ENCODE measurements at places on chromosomes 7 and 10. TPM values are rescaled to one million over a fixed set of nuclear protein-coding genes. Genes with fewer than 3 reads are reported as not detected.

DNA sequence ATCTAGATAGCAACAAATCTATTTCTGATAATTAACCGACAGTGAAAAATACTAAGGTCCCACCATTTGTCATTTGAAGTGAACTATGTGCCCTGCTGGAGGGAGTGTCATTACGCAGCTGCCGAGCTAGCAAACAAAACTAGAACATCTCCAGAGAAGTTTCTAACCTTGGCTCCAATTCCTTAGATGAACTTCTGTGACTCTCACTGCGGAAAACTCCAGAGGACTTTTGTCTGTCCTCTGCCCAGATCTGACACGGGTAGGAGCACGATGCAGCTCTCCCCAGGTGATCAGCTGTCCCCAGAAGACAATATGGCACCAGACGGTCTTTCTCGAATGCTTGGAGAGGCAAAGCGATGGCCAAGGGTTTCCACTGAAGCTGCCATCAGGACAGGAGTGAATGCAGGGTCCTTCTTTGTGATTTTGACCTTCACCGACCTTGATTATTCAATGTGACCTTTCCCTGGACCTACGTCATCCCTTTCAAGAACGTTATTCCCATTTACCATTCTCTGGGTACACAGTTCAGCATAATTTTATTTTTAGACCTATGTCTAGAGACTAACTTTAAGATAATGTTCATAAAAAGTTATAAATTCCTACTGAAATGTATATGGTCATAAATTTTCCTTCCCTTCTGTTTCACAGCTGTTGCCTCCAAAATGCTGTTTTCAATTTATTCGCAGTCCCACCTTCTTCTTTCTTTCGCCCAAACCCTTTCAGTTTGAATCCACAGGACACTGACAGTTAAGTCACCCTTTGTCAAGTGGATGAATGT is 116.7 kb upstream of the C7orf33 start:
- DNase-seq = no peak

- no peak for DNase-seq
Measured at GRCh38 chr7:47973739-47974138, 5.7 kb downstream of the HUS1 start.

DNA sequence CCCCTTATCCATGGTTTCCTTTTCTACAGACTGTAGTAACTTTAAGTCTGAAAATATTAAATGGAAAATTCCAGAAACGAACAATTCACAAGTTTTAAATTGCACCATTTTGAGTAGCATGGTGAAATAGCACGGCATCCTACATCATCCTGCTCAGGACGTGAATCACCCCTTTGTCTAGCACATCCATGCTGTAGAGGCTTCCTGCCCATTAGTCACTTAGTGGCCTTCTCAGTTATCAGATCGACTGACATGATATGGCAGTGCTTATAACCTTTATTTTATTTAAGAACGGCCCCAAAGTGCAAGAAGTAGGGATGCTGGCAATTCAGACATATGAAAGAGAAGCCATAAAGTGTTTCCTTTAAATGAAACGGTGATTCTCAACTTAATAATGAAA is 82.7 kb downstream of the CPXM2 start:
- no peak for DNase-seq

DNA sequence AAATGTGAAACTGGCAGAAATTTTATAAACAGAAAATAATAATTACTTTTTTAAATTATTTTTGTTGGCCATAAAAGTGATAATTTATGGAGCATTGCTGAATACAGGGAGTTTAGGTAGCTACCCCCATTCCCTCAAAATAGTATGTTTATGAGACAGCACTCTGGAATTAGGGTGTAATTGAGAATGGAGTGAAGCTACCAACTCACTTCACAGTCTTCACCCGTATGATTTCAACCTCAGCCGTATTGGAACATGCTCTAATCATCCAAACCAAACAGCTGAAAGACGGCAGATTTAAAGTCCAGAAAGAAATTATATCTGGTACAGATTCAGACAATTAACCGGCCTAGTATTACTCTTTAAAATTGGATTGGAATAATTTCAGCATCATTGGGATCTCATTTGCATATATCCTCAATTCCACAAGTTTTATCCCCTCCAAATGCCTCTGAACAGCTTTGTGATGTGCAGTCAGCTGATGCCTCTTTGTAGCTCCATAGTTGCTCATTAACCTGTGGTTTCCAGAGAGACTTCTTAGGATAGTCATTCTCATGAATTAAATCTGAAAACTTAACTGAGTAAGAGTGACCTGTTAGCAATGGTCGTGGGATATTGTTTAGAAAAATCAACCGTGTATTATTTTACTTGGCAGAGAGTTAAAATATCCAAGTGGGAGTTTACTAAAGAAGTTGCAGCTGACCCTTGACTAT is 59.1 kb upstream of the GJD4 start:
- no peak for DNase-seq

GRCh38 chr10:126663328-126663727 is 7.2 kb downstream of the C10orf90 start:
- no peak for DNase-seq

DNA sequence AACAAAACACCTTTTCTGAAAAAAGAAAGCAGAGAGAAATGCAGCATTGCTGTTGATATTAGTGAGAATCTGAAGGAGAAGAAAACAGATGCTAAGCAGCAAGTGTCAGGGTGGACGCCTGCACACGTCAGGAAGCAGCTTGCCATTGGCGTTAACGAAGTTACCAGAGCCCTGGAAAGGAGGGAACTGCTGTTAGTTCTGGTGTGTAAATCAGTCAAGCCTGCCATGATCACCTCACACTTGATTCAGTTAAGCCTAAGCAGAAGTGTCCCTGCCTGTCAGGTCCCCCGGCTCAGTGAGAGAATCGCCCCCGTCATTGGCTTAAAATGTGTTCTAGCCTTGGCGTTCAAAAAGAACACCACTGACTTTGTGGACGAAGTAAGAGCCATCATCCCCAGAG is 6.4 kb downstream of the RPP38 start:
- no peak for DNase-seq

DNA sequence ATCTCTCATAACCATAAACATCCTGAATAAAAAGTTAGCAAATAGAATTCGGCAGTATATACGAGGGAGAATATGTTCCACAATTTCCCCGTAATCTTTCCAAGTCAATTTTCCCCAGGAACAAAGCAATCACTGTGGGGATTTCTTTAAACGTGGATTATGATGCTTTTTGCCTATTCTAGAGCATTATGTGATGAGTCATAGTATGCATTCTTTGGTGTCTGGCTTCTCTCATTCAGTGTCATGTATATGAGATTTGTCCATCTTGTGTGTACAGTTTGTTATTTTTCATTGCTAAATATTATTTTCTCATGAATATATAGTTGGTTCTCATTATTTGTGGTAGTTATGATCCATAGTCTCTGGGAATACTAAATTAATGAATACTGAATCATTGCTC is 9.9 kb upstream of the OR9A4 start:
- no peak for DNase-seq

DNA sequence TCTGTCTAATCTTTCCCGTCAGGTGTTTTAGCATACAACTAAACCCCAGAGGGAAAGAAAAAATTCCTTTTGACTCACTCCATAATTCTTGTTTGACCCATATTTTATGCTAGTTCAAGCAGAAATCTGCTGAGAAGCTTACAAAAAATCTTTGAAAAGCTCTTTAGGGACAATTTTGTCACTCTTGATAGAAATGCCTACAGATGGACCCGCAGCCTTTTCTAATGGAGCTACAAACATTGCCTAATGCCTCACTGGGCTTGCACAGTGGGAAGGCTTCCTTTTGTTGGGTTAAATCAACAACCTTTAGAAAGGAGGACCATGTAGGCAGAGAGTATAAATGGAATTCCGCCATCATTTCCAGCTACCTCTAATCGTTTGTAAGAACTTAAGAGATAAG is 344.5 kb downstream of the PCLO start:
- DNase-seq = no peak

DNA sequence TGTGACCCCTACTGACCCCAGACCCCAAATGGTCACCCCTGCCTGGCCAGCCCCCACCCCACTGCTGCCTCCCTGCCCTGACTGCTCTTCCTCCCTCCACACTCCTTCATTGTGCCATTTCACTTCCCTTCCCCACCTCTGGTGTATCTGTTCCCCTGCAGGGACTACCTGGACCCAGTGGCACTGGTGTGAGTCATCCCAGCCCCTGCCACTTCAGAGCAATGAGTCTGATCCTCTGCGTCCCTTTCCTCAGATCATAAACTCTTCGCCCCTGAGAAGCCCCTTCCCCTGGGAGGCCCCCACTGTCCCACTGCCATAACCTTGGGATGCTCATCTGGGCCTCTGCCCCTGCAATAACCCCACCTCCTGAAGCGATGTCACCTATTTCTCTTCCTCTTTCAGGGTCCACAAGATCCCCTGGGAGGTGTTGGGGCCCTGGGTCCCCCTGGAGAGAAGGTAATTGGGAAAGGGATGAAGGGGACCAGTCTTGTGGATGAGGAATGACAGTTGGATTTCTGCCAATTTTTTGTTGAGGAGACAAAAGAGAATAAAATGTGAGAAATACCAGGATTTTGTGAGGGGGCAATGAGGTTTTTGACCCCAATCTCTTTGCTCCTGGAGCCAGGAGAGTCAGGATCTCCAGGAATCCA is 19.1 kb upstream of the VOPP1 start:
- no peak for DNase-seq

DNA sequence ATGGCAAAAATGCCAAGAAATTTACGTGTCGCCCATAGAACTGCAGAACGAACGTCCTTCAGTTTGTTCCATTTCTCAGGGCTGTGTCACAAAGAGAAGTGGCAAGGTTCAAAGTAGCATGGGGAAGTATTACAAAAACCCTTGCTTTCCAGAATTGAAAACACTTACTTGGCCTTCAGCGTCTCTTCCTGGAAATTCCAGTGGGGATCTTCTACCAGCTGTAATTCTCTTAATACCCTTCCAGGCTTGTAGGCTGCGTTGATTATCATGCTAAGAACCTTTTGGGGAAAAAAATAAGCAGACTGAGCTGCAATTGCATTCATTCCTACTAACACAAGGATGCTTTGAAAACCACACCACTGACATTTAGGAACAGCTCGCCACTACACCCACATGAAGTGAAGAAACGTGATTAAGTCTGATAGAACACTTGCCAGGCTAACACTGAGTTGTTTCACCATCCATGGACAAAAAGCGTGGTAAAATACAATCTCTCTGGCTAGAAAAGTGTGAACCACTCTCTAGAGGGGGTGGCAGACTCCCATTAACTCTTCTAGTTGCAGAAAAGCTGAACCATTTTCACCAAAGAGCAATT is 222.3 kb downstream of the SFMBT2 start:
- no peak for DNase-seq

- DNase-seq = no peak
Measured at GRCh38 chr10:60277656-60278055, 112.0 kb downstream of the ANK3 start.

- DNase-seq = peak; percentile 56
Measured at GRCh38 chr7:129366-130221, 62.8 kb upstream of the FAM20C start.

- no peak for DNase-seq
Measured at GRCh38 chr7:87645446-87645845, 17.2 kb downstream of the RUNDC3B start.

- no peak for DNase-seq
Measured at GRCh38 chr7:87715545-87715944, 87.3 kb downstream of the RUNDC3B start.

- DNase-seq = no peak
Measured at GRCh38 chr10:43134126-43134905, 3.9 kb upstream of the CSGALNACT2 start.

GRCh38 chr10:70379581-70380176 is 2.7 kb downstream of the LRRC20 start:
- DNase-seq = no peak

GRCh38 chr10:124732931-124733570 is 11.1 kb downstream of the FAM53B start:
- DNase-seq = peak; percentile 53

- DNase-seq = no peak
Measured at GRCh38 chr10:103803941-103804340, 51.4 kb downstream of the SH3PXD2A start.

GRCh38 chr10:23367896-23368595 is 23.4 kb upstream of the C10orf67 start:
- no peak for DNase-seq

DNA sequence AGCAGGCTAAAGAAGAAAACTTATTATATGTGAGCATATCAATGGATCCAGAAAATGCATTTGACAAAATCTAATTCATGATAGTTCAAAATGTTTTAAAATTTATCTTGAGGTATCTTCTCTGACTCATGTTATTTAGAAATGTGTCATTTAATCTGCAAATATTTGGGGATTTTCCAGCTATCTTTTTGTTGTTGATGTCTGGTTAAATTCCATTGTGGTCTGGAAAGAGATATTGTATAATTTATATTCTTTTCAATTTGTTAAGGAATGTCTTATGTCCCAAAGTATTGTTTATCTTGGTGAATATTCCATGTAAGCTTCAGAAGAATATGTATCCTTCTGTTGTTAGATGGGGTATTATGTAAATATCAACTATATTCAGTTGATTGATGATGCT is 942.5 kb downstream of the KCNMA1 start:
- no peak for DNase-seq

- DNase-seq = no peak
Measured at GRCh38 chr10:123200531-123200930, 46.3 kb downstream of the BUB3 start.

- DNase-seq = no peak
Measured at GRCh38 chr7:24637706-24638105, 64.5 kb downstream of the PALS2 start.

DNA sequence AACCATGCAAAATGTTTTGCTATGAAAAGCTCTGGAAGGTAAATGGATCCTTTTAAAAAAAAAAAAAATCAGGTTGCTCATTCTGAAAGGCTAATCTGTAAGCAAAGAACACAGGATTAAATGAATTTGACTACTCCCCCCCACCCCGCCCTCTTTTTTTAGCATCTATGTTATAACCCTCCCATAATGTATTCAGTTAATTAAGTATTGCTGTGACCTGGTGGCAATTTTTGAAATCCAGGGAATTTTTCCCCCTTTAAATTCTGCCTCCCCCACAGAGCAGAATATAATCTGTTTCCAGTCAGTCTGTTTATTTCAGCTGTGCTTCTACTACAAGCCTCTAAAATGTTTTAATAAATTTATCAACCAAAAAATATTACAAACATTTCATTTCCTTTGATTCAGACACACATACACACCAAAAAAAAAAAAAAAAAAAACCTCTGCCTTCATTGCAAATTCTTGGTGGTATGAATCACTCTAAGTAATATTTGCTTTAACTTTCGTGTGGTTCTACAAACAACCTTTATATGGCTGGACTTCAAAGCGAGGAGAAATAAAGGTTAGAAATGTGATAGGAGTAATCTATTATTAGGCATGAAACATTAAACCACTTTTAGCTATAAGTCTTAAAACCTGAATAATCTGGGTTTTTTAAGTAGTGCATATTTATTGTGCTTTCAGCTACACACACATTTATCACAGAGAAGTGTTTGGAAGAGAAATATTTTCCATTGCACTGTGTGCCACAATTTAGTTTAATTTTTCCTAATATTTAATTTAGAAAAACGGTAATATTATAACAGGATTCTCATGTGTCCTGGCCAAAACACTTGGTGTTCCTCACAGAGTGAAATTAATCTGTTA is 64.4 kb upstream of the ARID5B start:
- no peak for DNase-seq

The PCGF6 gene
- total RNA-seq = 9.0 TPM

The MUC12 gene
- total RNA-seq = 2.2 TPM

The ADRB1 gene
- 0.24 TPM for total RNA-seq

The REPIN1 gene
- total RNA-seq = 83.7 TPM

The RFC2 gene
- 12.0 TPM for total RNA-seq

The WDR86 gene
- 26.1 TPM for total RNA-seq

The DYNC1I1 gene
- total RNA-seq = 10.6 TPM

The TRIM50 gene
- total RNA-seq = not detected

The CTTNBP2 gene
- total RNA-seq = 10.0 TPM

The LIPM gene
- total RNA-seq = not detected

The ANAPC16 gene
- 136 TPM for total RNA-seq

The ZNF3 gene
- 45.0 TPM for total RNA-seq

Data from ovary (tissue), 10 donors.